ENCODE measurements at places on chromosomes 13 and 19.
A peak's percentile ranks its signal among the peaks of the same experiment; 100 is the strongest.

- no peak for DNase-seq
These were observed 932.3 kb downstream of the EFNB2 start for GRCh38 chr13:105602956-105603670.

- DNase-seq: no peak
These were observed 13.8 kb downstream of the PAK4 start for GRCh38 chr19:39139305-39139874.

DNA sequence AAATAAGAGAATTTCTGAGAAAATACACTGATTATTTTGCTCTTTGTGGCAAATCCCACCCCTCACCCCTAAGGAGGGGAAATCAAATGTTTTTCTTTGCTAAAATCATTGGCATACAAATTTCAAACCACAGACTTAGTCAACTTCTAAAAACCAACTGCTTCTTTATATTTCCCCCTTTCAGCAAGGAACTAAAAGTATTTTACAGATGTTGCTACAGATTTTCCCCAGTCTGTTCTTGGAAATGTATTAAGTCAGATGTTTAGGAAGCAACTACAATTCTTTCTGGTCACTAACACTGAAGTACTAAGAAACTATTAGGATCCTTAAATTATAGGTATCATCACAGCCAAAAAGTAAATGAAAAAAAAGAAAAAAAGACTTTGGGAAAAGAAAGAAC lies 6.9 kb downstream of the MTMR6 start:
- DNase-seq: no peak

DNA sequence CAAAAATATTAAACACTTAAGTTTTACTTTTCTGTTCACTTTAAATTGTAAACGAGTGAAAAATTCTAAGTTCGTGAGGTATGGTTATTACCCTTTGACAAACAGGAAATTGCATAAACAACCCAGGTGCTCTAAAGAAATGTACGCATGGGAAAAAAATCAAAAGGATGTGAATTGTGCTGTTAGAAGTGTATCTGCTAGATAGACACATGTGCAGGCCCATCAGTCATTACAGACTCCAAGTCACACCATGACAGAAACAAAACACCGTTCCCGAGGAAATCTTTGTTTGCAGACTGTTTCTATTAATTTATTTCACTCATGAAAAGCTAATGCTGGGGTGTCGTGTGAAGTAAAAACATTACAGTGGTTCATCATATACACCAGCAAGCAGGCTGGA lies 17.0 kb upstream of the DOCK9 start:
- DNase-seq: no peak

DNA sequence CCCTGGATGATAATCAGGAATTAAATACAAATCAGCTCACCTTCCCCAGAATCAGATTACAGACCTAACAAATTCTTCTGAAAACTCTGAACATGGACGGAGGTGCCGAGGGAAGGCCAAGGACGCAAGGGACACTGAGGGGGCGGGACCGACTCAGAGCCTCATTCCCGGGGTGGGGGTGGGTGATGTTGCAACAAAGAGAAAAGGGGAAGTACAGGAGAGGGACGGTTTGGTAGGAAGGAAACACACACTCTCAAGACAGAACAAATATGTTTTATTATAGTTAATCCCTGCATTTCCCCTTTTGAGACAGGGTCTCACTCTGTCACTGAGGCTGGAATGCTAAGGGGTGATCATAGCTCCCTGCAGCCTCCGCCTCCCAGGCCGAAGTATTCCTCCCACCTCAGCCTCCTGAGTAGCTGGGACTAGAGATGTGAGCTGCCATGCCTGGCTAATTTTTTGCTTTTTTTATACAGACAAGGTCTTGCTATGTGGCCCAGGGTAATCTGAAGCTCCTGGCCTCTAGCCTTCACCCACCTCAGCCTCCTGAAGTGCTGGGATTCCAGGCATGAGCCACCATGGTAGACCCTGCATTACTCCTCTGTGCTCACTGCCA lies 786 bp upstream of the LILRA2 start:
- DNase-seq: no peak

DNA sequence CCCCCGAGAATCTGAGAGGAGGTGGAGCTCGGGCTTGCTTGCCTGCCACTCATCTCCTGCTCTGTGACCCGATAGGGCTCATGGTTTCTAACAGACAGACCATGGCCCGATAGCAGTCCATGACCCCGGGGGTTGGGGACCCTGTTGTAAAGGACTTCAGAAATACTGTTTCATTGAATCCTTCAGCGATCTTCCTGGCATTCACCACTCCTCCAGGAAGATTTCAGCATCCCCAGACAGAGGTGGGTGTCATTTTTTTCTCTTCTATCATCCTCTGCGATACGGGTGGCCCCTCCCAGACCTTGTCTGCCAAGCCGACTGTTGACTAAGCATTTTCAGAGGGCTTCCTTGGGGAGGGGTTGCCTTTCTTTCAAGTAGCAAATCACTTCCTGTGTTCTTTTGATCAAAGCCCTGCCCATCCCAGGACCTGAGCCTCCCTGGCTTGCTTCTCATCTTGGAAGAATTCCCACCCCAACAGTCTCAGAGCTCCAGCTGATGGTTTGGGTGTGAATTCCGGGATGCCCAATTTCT lies 1.7 kb downstream of the MYO1F start:
- peak; percentile 25 for DNase-seq

DNA sequence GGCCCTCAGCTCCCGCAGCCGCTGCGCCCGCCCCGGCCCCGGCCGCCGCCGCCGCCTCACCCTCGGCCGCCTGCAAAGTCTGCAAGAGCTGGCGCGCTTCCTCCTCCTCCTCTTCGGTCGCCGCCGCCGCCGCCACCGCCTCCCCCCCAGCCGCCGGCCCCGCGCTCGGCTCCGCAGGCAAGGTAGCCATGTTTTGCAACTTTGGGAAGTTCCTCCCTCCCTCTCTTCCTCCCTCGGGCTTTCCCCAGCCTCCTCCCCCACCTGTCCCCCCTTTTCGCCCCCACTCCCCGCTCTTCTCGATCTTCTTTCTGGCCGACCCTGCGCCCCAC lies 433 bp downstream of the SIX5 start:
- no peak for DNase-seq

DNA sequence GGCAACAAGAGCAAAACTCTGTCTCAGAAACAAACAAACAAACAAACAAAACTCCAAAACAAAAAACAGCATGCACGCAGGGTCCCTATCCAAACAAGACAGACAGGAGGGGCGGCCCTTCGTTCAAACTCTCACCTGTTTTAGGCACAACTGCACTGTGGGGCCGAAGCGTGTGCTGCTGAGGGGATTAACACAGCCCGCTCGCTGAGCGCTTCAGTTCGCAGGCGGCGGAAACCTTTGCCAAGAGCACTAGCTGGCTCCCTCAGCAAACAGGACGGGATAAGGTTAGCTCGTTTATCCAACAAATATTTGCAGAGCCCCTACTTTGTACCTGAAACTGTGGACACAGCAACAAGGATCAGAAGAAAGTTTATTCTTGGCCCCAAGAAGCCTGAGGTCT lies 1.6 kb upstream of the ADPRHL1 start:
- no peak for DNase-seq

DNA sequence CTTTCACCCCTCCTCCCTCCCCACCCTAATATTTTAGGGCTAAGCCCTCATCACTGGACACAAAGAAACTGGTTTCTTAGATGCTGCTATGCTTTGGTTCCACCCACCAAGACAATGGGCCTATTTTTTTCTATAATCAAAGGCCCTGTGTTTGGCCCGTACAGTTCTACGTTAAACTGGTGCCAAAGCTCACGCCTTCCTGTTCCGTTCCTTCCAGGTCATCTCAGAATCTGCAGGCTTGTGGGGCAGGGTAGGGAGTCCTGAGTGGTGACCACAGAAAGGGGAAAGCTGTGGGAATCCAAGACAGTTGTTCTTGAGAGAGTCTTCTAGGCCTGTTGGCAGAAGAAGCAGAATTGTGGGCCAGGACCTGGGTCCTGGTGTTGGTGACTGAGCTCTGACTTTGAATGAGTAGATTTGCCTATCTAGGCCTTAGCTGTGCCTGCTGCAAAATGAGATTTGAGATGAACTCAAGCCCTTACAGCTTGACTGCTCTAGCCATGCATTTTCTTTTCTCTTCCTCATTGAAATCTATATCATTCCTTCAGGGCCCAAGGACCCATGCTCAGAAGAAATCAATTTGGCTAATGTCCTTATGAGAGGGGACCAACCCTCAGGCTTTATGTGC lies 19.1 kb upstream of the CXCL17 start:
- no peak for DNase-seq

- DNase-seq: no peak
These were observed 472.8 kb upstream of the SLITRK5 start for GRCh38 chr13:87198371-87198770.

- no peak for DNase-seq
These were observed 152.2 kb downstream of the TBC1D4 start for GRCh38 chr13:75329723-75330122.

DNA sequence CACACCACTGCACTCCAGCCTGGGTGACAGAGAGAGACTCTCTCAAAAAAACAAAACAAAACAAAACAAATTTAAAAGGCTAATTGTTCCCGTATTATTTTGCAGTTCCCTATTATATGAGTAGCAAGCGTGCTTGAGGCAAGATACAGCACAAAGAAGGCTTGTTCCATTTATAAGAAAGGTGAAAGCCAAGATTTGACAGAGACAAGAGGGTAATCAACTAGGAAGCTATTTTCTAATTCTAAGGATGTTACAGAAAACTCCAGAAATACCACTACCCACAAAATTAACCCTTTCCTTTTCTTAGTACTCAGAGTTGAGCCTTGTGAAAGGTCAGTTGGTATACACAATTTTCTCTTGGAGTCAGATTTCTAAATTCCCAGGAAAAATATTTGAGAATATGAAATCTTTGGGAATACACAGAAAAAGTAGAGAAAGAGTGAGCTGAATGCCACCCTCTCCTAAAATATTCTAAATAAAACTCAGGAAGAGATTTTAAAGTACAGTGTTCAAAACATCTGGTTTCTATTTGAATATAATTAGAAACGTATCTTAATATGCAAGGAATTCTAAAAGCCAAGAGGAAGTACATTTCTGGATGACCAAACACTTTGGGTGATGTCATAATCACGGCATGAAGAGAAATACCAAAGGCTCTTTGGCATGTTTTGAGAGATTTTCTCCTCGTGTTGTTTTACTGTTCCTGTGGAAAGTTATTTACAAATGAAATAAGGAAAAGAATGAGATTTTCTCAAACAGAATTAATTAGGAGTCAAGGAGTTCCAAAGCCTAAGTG lies 63.0 kb upstream of the FLT1 start:
- no peak for DNase-seq

DNA sequence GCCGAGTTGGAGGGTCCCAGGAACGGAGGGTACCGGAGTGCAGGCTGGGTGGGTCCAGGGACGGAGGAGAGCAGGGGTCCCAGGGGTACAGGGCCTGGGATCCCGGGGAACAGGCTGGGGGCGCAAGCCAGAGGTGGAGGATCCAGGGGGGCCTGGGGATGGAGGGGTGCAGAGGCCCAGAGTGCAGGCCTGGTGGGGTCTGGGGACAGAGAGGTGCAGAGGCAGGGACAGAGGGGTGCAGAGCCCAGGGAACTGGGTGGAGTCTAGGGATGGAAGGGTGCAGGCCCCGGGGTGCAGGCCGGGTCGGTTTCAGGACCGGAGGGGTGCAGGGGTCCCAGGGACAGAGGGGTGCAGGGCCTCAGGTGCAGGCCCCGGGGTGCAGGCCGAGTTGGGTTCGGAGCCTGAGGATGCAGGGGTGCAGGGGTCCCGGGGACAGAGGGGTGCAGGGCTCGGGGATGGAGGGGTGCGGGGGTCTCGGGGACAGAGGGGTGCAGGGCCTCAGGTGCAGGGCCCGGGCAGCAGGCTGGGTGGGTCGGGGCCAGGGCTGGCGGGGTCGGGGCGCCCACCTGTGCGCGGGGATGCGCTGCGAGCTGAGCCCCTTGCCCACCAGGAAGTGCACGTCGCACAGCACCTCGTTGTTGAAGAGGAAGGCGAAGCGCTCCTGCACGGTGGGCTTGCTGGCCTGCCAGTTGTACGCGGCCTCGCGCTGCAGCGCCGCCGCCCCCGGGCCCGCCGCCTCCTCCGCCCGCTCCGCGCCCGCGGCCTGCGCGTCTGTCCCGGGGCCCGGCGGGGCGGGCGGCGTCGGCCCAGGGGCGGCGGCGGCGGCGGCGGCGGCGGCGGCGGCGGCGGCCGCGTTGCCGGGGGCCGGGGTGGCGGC lies 545 bp downstream of the BTBD2 start:
- no peak for DNase-seq
